Esophagus mucosa (tissue), 1 donor: ENCODE measurements at places on chromosomes 3 and 15. TPM values are rescaled to one million over a fixed set of nuclear protein-coding genes. Genes with fewer than 3 reads are reported as not detected.
A peak's percentile ranks its signal among the peaks of the same experiment; 100 is the strongest.

TMEM212 gene
- not detected for total RNA-seq

- no peak for ATAC-seq
Observed at GRCh38 chr15:82186719-82187406, 75.7 kb downstream of the EFL1 start.

- ATAC-seq: no peak
Observed at GRCh38 chr3:172179680-172180399, 140.5 kb downstream of the FNDC3B start.

DNA sequence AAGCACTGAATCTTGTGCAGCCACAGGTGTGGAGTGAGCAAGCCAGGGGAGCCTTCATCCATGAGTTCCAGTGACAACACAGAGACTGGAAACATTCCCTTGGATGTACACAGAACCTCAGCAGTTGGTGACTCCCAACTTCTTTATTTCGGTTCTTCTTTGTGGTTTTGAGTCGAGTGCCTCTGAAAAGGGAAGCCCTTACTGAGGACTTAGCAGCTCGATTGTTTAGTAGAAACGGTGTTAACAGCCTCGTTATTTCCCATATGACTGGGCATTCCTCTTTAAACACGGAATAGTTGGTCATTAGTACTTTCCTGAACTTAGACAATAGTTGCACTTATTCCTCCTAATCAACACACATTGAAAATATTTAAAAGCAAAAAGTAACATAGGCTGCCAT, 7.7 kb downstream of the SLCO3A1 start:
- peak; percentile 13 for ATAC-seq

GRCh38 chr3:160837394-160837980, 81.5 kb downstream of the PPM1L start:
- ATAC-seq: peak; percentile 51
